Activated CD4-positive, alpha-beta T cell treated with anti-CD3 and anti-CD28 coated beads for 24 hours (primary cell): ENCODE measurements at places on chromosomes 7 and 10.

DNA sequence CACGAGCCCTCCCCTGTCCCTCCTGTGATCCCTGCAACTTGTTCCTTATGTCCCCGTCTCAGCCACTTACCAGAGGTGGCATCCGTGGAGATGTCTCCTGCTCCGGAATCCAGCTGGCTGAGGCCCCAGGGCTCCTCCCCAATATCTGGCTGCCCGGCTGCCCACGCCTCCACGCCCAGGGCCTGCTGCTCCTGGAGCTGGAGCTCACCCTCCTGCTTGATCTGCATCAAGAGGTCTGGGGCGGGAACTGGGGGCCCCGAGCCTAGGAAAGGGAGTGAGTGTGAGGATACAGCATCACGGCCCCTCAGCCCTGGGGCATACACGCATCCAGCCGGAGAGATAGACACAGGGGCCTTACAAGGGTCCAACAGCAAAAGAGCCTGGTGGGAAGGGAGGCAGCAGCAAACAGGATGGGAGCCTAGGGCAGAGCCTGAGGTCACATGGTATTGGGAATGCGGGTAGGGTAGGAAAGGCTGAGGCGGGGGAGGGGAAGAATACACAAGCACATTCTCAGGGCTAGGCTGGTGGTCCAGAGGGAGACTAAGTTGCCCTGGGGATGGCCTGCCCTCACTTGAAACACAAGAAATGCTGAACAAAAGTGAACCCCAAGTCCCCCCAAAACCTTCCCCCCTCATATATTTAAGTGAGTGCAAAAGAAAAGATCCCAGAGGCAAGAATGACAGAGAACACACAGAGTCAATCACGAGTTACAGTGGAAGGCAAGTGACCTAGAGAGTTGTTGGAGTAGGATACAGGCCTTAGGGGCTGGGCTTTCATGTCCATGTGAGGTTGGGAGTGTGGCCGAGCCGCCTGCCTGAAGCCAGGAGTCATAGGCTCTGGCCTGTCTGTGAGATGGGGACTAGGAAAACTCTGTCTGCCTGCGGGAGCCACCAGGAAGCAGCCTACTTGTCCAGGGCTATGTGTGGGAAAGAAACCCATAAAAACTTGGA, 16.9 kb upstream of the ZNF777 start:
- no peak for DNase-seq

DNA sequence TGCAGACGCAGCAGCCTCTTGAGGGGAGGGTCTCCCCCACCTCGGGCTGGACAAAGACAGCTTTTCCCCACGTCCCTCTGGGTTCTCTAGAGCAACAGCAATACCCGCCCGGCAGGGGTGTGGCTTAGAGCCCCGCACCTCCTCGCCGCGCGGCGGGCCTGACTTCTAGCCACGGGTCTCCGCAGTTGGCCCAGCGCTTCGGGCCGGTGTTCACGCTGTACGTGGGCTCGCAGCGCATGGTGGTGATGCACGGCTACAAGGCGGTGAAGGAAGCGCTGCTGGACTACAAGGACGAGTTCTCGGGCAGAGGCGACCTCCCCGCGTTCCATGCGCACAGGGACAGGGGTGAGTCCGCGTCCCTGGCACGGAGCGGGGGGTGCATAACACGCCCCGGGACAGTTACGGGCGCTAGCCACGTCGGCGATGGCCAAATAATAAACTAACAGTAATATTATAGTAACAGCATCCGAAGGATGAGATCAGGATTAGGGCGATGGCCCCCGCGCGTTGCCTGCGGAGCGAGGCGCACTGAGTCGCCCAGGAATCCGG, 1.2 kb downstream of the CYP2E1 start:
- no peak for DNase-seq

DNA sequence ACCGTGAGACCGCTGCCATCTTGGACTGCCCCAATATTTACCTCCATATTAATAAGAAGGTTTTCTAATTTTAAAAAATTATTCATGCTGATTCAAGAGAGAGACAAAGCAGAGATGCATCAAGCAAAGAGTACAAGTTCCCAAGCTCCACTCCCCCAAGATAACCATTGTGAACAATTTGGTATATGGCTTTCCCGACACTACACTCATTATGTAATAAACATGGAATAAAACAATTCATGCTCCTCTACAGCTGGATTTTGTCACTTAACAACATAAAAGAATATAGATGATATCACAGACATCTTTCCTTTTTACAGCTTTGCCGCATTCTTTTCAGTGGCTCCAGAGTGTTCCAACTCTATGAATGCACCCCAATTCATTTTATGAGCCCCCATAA, 307.6 kb downstream of the FGFR2 start:
- no peak for DNase-seq

GRCh38 chr10:36344240-36345174, 702.4 kb upstream of the FZD8 start:
- no peak for DNase-seq

DNA sequence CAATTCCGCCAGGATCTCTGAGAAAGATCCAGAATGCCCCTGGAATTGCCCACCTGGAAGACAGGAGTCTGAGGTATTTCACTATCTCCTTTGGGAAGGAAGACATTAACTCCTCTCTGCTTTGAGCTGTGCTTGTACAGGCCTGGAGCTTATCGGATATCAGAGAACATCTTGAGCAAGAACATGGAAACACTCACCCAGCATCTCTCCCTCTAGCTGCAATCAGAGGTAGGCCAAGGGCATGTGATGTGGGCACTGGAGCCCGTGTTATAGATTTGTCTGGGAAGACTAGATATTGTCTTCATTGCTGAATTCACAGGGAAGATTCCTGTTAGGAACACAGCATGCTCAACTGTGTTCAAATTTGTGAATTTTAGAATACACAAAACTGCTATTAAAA, 233.9 kb downstream of the PHF14 start:
- DNase-seq: no peak

- DNase-seq: no peak
These were observed 501.3 kb downstream of the GFRA1 start for GRCh38 chr10:115771755-115772154.

DNA sequence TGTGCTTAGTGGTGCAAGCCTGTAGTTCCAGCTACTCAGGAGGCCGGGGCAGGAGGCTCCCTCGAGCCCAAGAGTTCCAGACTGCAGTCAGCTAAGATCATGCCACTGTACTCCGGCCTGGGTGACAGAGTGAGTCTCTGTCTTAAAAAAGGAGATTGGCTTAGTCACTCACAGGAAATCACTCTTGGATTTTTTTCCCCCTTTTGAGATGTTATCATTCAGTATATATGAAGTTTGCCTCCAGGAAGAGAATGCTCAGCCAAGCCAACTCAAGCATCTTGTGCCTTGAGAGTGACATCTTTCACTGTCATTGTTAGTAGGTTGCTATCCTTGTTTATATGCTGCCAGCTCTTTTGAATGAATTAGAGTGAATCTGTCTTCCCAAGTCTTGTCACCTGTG, 28.0 kb downstream of the NIPSNAP2 start:
- no peak for DNase-seq

DNA sequence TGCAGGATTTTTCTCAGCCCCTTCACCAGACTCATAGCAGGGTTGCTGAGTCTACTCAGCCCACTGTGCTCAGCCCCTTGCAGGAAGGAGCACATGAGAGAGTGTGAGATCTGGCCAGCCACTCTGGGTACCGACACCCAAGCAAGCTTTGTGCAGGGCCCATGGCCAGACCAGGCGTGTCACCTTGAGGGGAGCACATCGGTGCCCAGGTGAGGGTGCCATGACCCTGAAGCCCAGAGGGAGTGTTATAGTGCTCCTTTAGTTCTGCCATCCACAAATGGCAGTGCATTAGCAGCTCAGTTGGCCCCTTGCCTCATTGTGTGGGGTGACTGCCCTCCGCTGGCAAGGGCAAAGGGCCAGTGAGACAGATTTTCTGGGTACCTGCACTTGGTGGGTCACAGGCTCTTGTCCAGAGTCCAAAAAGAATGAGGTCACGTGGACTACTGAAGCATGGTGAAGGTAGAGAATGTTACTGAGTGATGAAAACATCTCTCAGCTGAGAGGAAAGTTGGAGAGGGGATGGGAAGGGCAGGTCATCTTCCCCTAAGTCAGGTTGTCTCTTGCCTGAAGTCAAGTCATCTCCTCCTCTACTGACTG, 181.8 kb downstream of the MACC1 start:
- no peak for DNase-seq

DNA sequence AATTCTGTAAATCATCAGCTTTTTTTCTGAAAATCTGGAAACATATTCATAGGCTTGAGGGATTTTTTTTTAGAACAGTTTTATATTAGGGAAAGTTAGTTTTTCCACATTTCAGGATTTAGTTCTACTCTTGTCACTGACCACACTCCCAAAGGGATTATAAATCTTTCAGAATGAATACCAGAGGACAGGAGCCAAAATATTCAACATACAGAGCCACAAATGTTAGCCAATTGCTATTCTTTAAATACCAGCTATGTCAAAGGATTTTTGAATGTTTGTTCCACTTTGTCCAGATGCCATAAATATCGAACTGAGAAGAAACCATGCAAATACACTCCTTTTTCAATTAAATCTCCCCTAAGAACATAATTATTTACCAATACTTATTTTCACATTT, 50.7 kb downstream of the ODAD2 start:
- DNase-seq: no peak

GRCh38 chr7:20228654-20229053, 11.5 kb upstream of the MACC1 start:
- DNase-seq: no peak

GRCh38 chr7:93203496-93203895, 22.8 kb downstream of the HEPACAM2 start:
- no peak for DNase-seq

GRCh38 chr7:23600236-23600635, 3.1 kb downstream of the CCDC126 start:
- no peak for DNase-seq

- DNase-seq: no peak
These were observed 16.4 kb upstream of the RNF148 start for GRCh38 chr7:122719010-122719578.

- DNase-seq: no peak
These were observed 292.9 kb downstream of the FZD1 start for GRCh38 chr7:91556956-91557650.

DNA sequence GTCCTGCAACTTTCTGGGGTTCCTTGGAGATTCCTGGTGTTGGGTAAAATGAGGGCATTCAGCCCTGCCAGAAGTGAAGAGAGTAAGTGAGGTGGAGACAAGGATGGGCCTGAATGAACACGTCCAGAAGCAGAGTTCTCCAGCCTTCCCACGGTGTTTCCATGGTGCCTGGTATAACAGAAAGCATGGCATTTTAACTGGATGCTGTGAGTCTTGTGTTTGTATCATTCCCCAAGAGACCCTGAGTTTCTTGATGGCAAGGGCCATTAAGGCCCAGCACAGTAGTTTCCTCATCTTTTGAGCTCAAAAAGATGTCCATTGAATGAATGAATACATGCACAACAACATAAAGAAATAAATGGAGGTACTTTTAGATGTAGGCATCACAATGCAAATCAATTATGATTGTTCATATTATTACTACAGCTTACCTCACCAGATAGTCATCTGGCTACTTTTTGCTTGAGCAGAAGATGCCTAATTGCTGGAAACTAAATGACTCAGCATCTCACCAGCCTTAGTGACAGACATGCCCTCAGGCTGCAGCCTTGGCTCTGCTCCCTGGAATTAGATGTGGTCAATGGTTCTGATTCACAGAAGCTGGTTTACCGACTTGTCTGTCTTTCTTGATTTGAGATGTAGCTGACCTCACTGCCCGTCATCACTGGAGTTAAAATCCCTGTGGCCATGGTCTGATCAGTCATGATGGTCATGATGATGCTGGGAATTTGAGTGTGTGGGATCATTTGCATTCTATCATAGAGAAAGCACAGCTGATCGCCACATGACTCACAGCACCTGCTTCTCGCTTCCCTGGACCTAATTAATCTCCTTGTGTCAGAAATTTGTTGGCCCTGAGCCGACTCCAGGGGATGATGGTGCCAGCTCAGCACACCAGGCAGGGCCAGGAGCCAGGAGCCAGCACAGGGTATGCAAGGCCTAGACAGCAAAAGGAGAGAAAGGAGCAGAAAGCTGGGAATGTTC, 83.9 kb downstream of the CXCL12 start:
- no peak for DNase-seq

GRCh38 chr10:133128126-133129070, 31.6 kb upstream of the KNDC1 start:
- DNase-seq: no peak

DNA sequence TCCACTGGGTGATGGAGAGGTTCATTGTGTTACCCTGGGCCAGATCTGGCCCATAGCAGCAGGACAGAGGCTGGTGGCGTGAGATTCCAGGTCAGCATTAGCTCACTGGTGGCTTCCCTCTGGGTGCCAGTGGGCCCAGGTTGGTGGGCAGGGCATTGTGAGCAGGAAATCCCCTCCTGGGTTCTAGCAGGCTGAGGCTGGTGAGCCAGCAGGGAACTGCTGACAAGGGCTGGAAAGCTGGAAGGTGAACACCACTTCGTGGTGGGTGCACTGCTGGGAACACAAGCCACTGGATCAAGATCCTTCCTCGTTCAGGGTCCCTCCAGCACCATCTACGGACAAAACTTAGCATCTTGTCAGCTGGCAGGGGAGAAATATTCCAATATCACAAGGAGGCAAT, 259.2 kb upstream of the FZD1 start:
- DNase-seq: no peak

DNA sequence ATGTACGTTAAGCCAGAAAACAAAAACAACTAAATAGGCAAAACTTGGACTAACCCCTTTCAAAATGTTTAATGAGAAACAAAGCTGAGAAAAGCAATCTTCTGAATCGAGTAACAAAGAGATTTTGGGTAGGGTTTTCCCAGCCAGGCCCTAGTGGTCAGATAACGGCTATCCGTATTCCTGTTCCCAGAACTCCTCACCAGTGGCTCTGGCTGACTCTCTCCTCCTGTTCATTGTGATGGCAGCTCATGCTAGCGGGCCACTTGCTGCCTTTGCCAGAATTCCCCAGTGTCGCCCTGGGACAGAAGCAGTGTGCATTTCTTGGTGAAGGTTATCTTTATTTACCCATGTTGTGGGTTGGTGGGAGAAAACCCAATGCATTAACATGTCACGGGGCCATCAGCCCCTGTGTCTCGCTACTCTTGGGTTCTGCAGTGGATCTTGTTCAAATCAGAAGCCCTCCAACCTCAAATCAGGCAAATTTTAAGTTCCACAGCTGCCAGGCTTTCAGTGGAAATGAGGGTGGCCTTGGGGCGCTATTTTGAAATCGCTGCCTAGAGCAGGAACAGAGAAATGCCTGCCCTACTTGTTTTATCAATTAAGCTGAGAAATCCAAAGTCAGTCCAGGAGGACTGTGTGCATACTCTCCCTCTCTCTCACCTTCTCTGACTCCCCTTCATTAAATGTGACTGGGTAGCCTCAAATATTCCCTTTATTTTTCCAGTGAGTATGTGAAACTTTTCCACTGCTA, 164.5 kb upstream of the NPVF start:
- no peak for DNase-seq

GRCh38 chr10:62243647-62243997, 25.0 kb downstream of the RTKN2 start:
- DNase-seq: no peak

- no peak for DNase-seq
These were observed 72.7 kb downstream of the HACD1 start for GRCh38 chr10:17544465-17544864.

- no peak for DNase-seq
These were observed 11.8 kb upstream of the ZMIZ2 start for GRCh38 chr7:44736896-44737295.

- no peak for DNase-seq
These were observed 175.4 kb downstream of the LSM5 start for GRCh38 chr7:32314761-32315160.

GRCh38 chr10:30591249-30591670, 38.3 kb downstream of the LYZL2 start:
- DNase-seq: no peak

- no peak for DNase-seq
These were observed 4.5 kb upstream of the ZNF438 start for GRCh38 chr10:31036209-31036608.

GRCh38 chr10:22386503-22386902, 41.2 kb downstream of the SPAG6 start:
- DNase-seq: no peak
